ENCODE measurements at places on chromosomes 2 and 18.

DNA sequence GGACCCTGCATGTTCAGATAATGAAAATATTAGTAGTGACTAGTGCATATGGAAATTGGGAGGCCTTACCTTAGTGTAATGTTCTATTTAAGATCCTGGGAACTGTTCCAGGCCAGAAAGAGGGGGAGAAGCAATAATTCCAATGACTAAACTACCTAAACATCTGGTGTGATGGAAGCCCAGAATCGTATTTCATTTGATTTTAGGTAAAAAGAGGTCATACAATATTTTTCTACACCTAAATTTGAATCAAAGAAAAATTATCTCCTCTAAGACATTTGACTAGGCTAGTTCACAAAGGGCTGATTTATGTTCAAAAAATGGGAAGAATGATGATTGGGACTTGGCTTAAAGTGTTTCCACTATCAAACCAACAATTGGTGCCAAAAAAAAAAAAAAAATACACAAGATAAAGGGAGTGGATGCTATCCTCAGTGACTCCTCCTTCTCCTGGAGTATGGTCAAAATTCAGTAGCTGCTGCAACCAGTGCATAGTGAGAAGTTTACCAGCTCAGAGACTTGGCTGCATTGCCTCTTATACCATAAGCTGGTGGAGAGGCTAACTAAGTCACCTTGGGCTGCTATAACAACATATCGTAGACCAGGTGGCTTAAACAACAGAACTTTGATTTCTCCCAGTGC is 1038.3 kb upstream of the ACVR2A start:
- DNase-seq: no peak

DNA sequence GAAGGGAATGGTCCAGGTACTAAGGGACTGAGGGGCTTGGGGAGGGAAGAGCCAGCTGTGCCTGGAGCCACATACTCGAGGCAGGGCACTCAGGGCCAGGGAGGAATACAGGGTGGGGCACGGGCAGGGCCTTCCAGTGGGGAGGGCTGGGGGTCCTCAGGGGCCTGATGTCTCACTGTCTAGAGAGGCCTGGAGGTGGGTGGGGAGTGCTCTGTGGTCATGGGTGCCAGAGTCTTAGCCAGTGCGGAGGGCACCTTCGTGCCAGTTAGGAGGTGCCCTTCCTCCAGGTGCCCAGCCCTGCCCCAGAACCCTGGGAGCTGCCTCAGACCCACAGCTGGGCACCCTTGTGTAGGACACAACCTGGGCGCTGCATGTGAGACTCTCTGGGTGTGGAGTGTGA is 81.2 kb downstream of the SMAD7 start:
- DNase-seq: no peak

DNA sequence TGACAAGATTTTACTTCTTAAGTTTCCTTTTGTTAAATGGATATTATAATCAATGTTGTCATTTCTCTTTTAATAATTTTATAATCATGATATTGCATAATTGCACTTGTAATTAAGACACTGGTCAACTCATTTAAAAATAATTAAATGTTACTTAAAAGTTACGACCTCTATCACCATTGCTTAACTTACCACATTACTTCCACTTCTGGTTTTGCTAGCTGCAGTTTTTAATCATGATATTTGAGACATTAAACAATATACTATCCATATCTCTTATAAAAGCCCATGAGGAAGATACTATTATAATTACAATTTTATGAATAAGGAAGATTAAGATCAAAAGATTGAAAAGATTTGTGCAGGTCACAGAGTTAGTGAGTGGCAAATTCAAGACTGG is 502.0 kb downstream of the RNF144A start:
- DNase-seq: no peak

DNA sequence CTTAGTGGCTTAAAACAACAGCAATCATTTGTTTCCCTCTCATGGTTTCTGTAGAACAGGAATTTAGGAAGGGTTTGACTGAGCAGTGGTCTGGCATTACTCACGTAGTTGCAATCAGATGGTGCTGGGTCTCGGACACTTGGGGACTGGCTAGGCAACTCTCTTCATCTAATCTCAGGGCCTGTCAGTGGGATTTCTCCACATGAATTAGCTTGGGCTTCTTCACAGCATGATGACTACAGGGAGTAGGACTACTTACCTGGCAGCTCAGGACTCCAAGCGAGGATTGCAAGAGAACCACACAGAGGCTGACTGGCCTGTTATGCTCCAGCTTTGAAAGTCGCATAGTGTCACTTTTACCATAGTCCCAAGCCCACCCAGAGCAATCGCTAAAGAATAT is 125.1 kb downstream of the TTC27 start:
- no peak for DNase-seq

DNA sequence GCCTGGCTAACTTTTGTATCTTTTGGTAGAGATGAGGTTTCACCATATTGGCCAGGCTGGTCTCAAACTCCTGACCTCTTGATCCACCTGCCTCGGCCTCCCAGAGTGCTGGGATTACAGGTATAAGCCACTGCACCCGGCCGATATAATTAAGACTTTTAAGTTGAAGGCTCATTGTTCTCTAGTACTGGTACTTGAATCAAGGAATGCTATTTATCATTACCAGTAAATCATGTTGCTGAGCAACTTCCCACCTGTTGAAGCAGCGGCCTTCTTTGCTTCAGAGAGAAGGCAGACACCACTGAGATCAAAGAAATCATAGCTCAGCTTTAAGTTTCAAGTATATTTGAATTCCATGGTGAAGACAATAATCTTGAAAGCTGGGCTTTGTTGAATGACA is 58.8 kb upstream of the TMEM163 start:
- no peak for DNase-seq
